Uterus (tissue), 4 donors: ENCODE measurements at places on chromosomes 11 and 22. TPM values are rescaled to one million over a fixed set of nuclear protein-coding genes. Genes with fewer than 3 reads are reported as not detected.

C11orf97 gene
- not detected for total RNA-seq

SLC16A8 gene
- total RNA-seq: not detected

OR5P2 gene
- total RNA-seq: not detected

GRCh38 chr11:64566915-64567891, 23.8 kb upstream of the SLC22A12 start:
- DNase-seq: no peak
- no peaks in the 10 kb centered on the region for H3K27me3 ChIP-seq
- peak overlapping the region; percentile 64 for H3K27ac ChIP-seq
- H3K36me3 ChIP-seq: no peaks in the 10 kb centered on the region
